Hematopoietic multipotent progenitor cell treated with erythropoietin and hydrocortisone succinate and interleukin-3 and kit ligand, for 6 days (in vitro differentiated cells): ENCODE measurements at places on chromosomes 11 and 22.

- no peak for DNase-seq
Measured at GRCh38 chr11:119706887-119707286, 22.1 kb downstream of the NECTIN1 start.

GRCh38 chr22:33404723-33405122 lies 346.5 kb upstream of the SYN3 start:
- no peak for DNase-seq

GRCh38 chr22:22018825-22019658 lies 36.5 kb upstream of the TOP3B start:
- no peak for DNase-seq

GRCh38 chr11:63837027-63837688 lies 1.8 kb upstream of the MARK2 start:
- DNase-seq, result peak; percentile 91

DNA sequence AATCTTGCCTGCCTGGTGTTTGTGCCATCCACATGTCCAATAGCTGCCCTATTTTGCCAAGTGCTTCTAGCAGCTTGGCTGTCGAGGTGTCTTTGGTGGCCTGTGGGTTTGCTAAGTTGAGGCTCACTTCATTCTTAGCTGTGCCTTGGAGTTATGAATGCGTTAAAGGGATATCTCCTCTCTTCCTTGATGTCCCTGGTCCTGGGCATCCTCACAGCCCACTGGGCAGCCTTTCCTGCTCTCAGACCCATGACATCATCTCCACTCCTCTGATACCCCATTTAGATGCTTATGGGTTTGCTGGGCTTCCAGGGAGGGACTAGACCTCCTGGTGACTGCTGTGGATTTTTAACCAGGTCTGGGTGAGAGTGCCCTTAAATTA lies 1.3 kb downstream of the LDLRAD3 start:
- no peak for DNase-seq

- no peak for DNase-seq
Measured at GRCh38 chr22:37887584-37888378, 18.3 kb upstream of the MICALL1 start.

- no peak for DNase-seq
Measured at GRCh38 chr11:111402411-111402810, 23.3 kb upstream of the POU2AF1 start.
